Colonic mucosa (tissue), 4 donors: ENCODE measurements at places on chromosomes 2 and 18. TPM values are rescaled to one million over a fixed set of nuclear protein-coding genes. Genes with fewer than 3 reads are reported as not detected.

DNA sequence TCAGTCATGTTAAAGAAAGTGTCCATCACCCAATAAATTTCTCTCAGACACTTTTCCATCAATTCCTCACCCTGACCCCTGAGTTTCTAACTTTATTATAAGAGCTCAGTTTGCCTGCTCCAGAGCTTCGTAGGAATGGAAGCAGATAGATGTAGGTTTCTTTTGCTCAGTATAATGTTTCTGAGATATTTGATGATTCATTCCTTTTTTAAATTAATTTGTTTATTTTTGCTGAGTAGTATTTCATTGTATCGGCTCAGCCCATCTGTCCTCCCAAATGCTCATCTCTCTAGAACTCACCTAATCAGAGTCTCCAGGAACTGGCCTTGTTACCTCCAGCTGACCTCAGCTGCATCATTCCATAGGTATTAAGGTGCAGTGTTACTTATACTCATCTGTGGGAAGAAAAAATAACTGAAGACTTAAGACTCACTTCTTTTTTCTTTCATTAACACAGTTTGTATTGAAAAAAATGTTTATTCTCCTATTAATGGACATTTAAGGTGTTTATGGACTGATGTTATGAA is 11.9 kb upstream of the BCL2L11 start:
- H3K4me3 ChIP-seq, result no peak overlapping the region
- H3K27me3 ChIP-seq, result no peaks in the 10 kb centered on the region
- H3K4me1 ChIP-seq, result no peaks in the 10 kb centered on the region
- H3K27ac ChIP-seq, result no peak overlapping the region
- H3K36me3 ChIP-seq, result no peaks in the 10 kb centered on the region

- no peaks in the 10 kb centered on the region for H3K27me3 ChIP-seq
- no peaks in the 10 kb centered on the region for H3K36me3 ChIP-seq
- no peaks in the 10 kb centered on the region for H3K4me1 ChIP-seq
- DNase-seq, result no peak
- no peak overlapping the region for H3K27ac ChIP-seq
These were observed 158.2 kb upstream of the RAB12 start for GRCh38 chr18:8450898-8451665.

DNA sequence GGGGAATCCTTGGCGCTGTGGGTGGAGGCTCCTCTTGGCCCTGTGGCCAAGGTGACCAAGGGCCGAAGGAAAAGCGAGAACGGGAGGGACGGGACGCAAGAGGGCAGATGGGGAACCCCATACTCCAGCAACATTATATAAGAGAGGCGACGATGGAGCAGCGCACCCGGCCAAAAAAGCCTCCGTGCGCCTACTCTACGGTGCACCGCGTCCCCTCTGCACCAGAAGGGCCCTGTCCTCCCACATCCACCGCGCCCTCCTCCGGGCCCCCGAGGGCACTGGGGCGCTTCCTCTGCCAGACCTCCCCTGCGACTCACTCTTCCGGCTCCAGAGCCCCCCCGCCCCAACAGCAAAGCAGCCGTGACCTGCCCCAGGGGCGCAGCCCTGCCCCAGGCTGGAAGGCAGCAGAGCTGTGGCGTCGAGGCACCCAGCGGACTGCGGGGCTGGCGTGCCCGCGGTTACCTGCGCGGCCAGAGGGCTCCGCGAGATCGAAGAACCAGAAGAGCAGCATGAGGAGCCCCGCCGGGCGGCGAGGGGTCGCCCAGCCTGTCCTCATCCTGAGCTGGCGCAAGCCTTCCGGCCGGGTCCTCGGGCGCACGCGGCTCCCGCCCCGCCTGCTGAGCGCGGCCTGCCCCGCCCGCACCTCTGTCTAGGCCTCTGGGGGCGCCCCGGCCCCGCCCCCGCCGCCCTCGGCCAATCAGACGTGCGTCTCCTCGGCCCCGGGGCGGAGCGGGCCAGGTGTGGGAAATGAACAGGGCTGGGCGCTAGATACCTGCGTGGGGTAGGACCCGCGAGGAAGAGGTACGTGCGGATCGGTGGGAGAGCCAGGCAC is 106.3 kb upstream of the CD302 start:
- no peaks in the 10 kb centered on the region for H3K36me3 ChIP-seq
- H3K27ac ChIP-seq, result peak within 1 kb of the TSS; percentile 86
- H3K4me1 ChIP-seq, result peaks cover 7% of the 10 kb centered on the region
- DNase-seq, result peak; percentile 89
- no peaks in the 10 kb centered on the region for H3K27me3 ChIP-seq

TMEM178A gene
- total RNA-seq, result 1.0 TPM

SPOPL gene
- total RNA-seq, result 23.5 TPM

DNA sequence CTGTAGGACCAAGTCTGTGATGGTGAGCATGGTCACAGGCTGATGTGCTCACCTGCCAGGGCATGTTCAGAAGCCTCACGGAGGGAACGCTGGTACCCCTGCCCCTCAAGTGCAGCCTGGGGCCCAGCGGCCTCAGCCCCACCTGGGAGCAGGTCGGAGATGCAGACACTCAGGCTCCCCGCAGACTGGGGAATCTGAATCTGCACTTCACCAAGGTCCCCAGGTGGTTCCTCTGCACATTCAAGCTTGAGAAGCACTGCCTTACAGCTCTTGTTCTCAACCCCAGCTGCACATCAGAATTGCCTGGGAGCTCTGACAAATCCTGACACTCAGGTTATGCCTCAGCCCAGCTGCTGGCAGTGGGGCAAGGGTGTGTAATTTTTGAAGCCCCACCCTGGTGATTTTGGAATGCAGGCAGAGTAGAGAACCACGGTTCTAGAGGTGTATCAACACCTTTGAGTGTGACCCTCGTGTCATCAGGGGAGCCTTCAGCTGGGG is 54.8 kb downstream of the CRACDL start:
- no peak for DNase-seq
- H3K27ac ChIP-seq, result no peak overlapping the region
- no peaks in the 10 kb centered on the region for H3K27me3 ChIP-seq
- H3K4me1 ChIP-seq, result no peaks in the 10 kb centered on the region

EGR4 gene
- total RNA-seq, result not detected

DNA sequence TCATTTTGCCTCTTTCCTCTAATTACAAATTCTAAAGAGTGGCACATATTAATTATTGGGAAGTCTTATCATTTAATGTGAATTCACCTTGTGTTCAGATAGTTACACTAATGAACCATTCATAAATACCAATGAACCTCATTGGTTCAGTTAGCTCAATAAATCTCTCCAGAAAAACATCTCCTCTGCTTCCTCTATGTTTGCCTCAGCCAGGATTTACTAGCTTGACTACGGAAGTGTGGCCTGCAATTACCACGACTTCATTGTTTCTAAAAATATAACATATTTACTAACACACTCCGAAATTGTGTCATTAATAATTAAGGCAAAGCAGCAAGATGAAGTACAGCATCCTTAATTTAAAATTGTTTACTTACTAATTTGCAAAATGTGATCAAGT is 103.3 kb downstream of the PLA2R1 start:
- no peaks in the 10 kb centered on the region for H3K4me1 ChIP-seq
- no peaks in the 10 kb centered on the region for H3K27me3 ChIP-seq
- no peaks in the 10 kb centered on the region for H3K36me3 ChIP-seq
- no peak for DNase-seq
- H3K4me3 ChIP-seq, result no peak overlapping the region
- H3K27ac ChIP-seq, result no peak overlapping the region
